ENCODE measurements at places on chromosomes 1 and 21. TPM values are rescaled to one million over a fixed set of nuclear protein-coding genes. Genes with fewer than 3 reads are reported as not detected.
A peak's percentile ranks its signal among the peaks of the same experiment; 100 is the strongest.

DNA sequence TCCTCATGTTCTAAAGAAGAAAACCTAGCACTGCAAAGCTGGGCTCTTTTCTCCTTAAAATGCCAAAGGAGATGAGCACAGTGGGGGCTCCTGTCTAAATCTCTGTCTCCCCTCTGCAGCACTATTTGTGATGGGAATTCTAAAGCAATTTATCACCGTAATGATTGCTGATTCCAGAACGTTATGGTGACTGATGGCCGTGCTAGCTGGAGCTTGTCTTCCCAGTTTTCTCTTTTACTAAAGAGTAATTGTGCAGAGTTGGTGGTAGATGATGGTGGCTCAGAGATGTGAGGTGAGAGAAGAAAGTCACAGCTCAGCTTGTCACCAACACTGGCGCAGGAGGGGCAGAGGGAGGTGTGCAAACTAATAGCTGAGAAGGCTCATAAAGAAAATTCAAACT is 60.7 kb upstream of the ATP2B4 start:
- H3K36me3 ChIP-seq, result no peaks in the 10 kb centered on the region
- no peak overlapping the region for H3K27ac ChIP-seq
- H3K27me3 ChIP-seq, result no peaks in the 10 kb centered on the region
- no peak for DNase-seq
- peaks cover 29% of the 10 kb centered on the region for H3K4me1 ChIP-seq
- no peak overlapping the region for H3K4me3 ChIP-seq

- DNase-seq, result peak; percentile 43
- H3K4me1 ChIP-seq, result no peaks in the 10 kb centered on the region
- H3K27ac ChIP-seq, result no peak overlapping the region
- no peaks in the 10 kb centered on the region for H3K27me3 ChIP-seq
- H3K4me3 ChIP-seq, result no peak overlapping the region
- no peaks in the 10 kb centered on the region for H3K36me3 ChIP-seq
Measured at GRCh38 chr1:147840909-147841308, 61.7 kb upstream of the GJA8 start.

- H3K27me3 ChIP-seq, result no peaks in the 10 kb centered on the region
- no peak overlapping the region for H3K4me3 ChIP-seq
- peaks cover 14% of the 10 kb centered on the region for H3K4me1 ChIP-seq
- no peaks in the 10 kb centered on the region for H3K36me3 ChIP-seq
- DNase-seq, result peak; percentile 88
- H3K27ac ChIP-seq, result peak overlapping the region; percentile 42
Measured at GRCh38 chr1:19750101-19750881, 49.4 kb downstream of the TMCO4 start.

DNA sequence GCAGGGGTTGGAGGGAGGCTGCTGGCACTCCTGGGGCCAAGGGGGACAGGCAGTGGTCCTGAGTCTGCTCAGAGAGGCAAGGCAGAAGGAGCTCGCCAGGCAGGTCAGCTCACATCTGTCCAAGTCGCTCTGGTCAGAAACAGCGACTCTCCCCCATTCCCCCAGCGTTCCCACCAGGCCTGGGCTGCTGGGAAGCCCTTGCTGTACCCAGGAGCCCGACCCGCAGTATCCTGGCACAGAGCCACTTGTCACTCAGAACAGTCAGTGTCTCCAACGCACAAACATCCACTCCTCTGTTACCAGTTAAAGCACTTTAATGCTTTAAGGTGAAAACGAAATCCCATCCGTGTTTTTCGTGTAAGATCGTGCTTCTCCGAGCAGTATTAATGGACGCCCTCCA is 16.6 kb upstream of the CCDC27 start:
- H3K4me1 ChIP-seq, result peaks cover 7% of the 10 kb centered on the region
- DNase-seq, result no peak

- H3K4me1 ChIP-seq, result no peaks in the 10 kb centered on the region
- H3K36me3 ChIP-seq, result no peaks in the 10 kb centered on the region
- H3K27ac ChIP-seq, result no peak overlapping the region
- DNase-seq, result no peak
- no peaks in the 10 kb centered on the region for H3K27me3 ChIP-seq
Measured at GRCh38 chr21:18630446-18630845, 226.9 kb upstream of the TMPRSS15 start.

DNA sequence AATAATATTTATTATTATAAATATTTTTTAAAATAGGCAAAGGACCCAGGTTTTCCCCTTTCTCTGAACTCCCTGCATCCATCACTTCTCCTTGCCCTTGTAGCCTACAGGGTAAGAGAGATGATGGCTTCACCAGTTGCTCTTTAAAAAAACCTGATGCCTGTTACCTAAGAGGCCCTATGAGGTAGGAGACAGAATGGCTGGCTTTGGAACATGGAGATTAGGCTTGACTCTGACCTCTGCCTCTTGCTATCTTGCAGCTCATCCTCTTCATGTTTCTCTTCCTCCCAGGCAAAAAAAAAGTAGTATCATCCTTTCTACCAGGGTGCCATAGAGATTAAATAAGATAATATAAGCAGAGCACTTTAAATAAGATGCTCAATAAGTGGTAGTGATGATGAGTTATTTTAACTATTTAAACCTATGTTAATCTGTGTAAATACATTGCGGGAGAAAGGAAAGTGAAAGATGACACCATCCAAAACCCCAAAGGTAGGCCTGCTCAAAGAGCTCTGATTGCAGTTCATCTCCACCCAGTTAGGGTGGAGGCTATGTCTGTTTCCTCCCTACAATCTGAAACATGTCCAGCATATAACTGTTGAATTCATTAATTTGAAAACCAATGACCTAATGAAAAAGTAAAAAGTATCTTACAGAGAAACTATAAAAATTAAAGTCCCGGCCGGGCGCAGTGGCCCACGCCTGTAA is 51.8 kb downstream of the RGS2 start:
- H3K27ac ChIP-seq, result no peak overlapping the region
- no peak overlapping the region for H3K4me3 ChIP-seq
- H3K27me3 ChIP-seq, result no peaks in the 10 kb centered on the region
- no peaks in the 10 kb centered on the region for H3K36me3 ChIP-seq
- H3K4me1 ChIP-seq, result no peaks in the 10 kb centered on the region

GRCh38 chr1:56511364-56511763 is 68.0 kb downstream of the PLPP3 start:
- no peaks in the 10 kb centered on the region for H3K4me1 ChIP-seq
- H3K4me3 ChIP-seq, result no peak overlapping the region
- DNase-seq, result no peak
- H3K27me3 ChIP-seq, result no peaks in the 10 kb centered on the region

GRCh38 chr1:155062702-155063411 is 683 bp upstream of the EFNA4 start:
- H3K4me1 ChIP-seq, result peaks cover 3% of the 10 kb centered on the region
- H3K4me3 ChIP-seq, result peak overlapping the region; percentile 96
- no peak overlapping the region for H3K27ac ChIP-seq
- no peaks in the 10 kb centered on the region for H3K36me3 ChIP-seq
- DNase-seq, result peak; percentile 69

DNA sequence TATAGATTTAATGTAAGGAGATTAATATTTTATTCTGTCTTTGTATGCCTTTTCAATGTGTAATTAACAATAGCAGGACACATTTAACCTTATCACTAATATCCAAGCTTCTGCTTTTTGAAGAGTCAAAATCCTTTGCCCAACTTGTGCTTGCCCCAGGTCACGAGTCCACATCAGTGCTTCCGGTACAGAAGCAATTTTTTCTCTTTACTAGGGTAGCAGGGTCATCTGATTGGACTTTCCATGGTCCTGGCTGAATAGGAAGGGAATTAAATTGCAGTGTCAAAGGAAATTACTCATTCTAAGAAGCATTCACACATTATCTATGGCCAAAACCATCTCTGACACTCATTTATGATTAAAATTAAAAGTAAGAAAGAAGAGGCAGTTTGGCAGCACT is 460.5 kb upstream of the ADGRL2 start:
- H3K36me3 ChIP-seq, result no peaks in the 10 kb centered on the region
- no peak overlapping the region for H3K27ac ChIP-seq
- no peaks in the 10 kb centered on the region for H3K4me1 ChIP-seq
- no peaks in the 10 kb centered on the region for H3K27me3 ChIP-seq
- DNase-seq, result no peak
- H3K4me3 ChIP-seq, result no peak overlapping the region

DNA sequence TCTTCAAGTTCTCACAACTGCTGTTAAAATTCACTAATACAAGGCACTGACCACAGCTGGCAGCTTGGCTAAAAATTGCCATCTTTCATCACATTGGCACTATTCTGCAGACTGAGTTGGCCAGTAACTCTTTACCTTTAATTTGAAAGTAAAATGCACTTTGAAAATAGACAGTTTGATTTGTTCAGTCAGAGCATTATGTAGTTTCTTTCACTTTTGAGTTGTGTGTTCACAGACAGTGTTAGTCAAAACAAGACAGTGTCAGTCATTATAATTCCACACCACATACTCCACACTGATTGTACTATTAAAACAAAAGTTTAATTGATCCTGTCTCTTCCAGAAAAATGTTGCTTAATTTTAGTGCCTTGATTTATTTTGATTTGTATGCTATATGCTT is 160.7 kb downstream of the SDCCAG8 start:
- no peak for DNase-seq
- H3K27ac ChIP-seq, result no peak overlapping the region
- no peak overlapping the region for H3K4me3 ChIP-seq
- H3K27me3 ChIP-seq, result no peaks in the 10 kb centered on the region
- H3K4me1 ChIP-seq, result peaks cover 10% of the 10 kb centered on the region
- H3K36me3 ChIP-seq, result peaks cover 10% of the 10 kb centered on the region

DNA sequence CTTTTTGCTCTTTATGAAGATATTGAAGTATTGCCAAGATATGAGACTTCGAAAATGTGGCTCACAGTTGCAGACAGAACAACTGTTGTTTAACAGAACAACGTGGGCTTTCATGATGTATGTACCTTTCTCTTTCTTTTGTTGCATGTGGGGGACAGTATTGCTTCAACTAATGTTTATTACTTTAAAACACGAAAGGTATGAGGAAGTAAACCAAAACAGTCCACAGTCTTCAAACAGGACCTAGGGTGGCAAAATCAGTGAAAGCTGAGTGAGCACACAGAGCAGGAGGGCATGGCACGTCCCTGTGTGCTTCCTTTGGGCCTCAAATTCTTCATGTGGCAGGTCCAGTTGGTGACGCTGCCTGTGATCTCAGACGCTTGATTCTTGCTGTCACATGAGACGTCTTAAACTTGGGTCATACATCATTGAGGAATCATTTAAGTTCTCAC is 7.8 kb upstream of the CHAF1B start:
- H3K27ac ChIP-seq, result no peak overlapping the region
- peaks cover 5% of the 10 kb centered on the region for H3K4me1 ChIP-seq
- peaks cover 47% of the 10 kb centered on the region for H3K36me3 ChIP-seq
- H3K4me3 ChIP-seq, result no peak overlapping the region
- DNase-seq, result no peak

DNA sequence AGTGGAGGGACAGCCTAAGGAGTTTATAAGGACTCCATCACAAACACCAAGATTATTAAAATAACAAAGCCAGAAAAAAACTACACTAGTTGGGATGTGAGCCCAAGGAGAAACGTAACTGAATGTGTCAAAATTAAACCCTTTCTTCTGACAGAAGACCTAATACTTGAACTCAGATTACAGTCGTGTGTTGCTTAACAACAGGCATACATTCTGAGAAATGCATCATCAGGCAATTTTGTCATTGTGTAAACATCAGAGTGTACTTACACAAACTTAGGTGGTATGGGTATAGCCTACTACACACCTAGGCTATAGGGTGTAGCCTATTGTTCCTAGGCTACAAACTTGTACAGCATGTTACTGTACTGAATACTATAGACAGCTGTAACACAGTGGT is 23.4 kb downstream of the DSTYK start:
- peak; percentile 19 for DNase-seq
- H3K36me3 ChIP-seq, result no peaks in the 10 kb centered on the region
- H3K27ac ChIP-seq, result no peak overlapping the region
- H3K4me1 ChIP-seq, result peaks cover 24% of the 10 kb centered on the region
- H3K4me3 ChIP-seq, result no peak overlapping the region

GRCh38 chr1:214401666-214402065 is 120.7 kb downstream of the SMYD2 start:
- no peak for DNase-seq
- H3K27ac ChIP-seq, result no peak overlapping the region
- H3K4me1 ChIP-seq, result peaks cover 18% of the 10 kb centered on the region

DNA sequence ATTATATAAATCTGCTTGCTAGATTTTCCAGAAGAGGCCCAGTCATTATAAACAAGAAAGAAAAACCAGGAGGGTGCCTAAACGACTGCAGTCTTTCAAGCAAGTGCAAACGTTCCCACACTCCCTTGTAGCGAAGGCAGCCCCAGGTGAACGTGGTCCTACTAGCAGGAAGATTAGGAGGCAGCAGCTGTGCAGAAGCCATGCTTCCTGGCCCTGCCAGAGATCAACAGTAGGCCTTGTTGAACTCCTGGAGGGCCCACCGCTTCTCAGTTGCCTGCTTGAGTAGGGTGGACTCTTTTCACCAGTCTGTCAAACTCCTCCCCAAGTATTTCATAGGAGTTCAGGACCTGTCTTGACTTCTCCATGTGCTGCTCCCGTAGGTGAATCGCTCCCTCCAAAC is 163.0 kb upstream of the GORAB start:
- H3K27me3 ChIP-seq, result no peaks in the 10 kb centered on the region
- DNase-seq, result no peak
- H3K27ac ChIP-seq, result no peak overlapping the region
- H3K4me3 ChIP-seq, result no peak overlapping the region
- H3K36me3 ChIP-seq, result no peaks in the 10 kb centered on the region

- H3K36me3 ChIP-seq, result no peaks in the 10 kb centered on the region
- H3K27me3 ChIP-seq, result peaks cover 10% of the 10 kb centered on the region
- no peaks in the 10 kb centered on the region for H3K4me1 ChIP-seq
- no peak overlapping the region for H3K27ac ChIP-seq
Measured at GRCh38 chr1:201216395-201217085, 25.9 kb downstream of the IGFN1 start.

GRCh38 chr1:170678027-170678600 is 14.2 kb downstream of the PRRX1 start:
- H3K27ac ChIP-seq, result peak overlapping the region; percentile 97
- H3K27me3 ChIP-seq, result no peaks in the 10 kb centered on the region
- no peak overlapping the region for H3K4me3 ChIP-seq
- peak; percentile 82 for DNase-seq

S100A14 gene
- total RNA-seq, result not detected

SPAG17 gene
- total RNA-seq, result not detected

TSTD1 gene
- total RNA-seq, result not detected

TBCE gene
- 24.4 TPM for total RNA-seq

EPHB2 gene
- 9.0 TPM for total RNA-seq

SHISA4 gene
- total RNA-seq, result 42.4 TPM

BRDT gene
- not detected for total RNA-seq

CCDC27 gene
- total RNA-seq, result not detected

MRPL9 gene
- total RNA-seq, result 62.1 TPM

FCRLA gene
- 8.4 TPM for total RNA-seq

CHRM3 gene
- total RNA-seq, result not detected

TAL1 gene
- total RNA-seq, result not detected

CYP4A22 gene
- total RNA-seq, result not detected

Data from GM23248 (cell line).